ENCODE measurements at places on chromosomes 12 and 14. TPM values are rescaled to one million over a fixed set of nuclear protein-coding genes. Genes with fewer than 3 reads are reported as not detected.

The SIX6 gene
- total RNA-seq, result not detected

The TXNDC16 gene
- total RNA-seq, result 2.8 TPM

The TUBA1C gene
- 860 TPM for total RNA-seq

The WNT1 gene
- total RNA-seq, result not detected

The AKAP6 gene
- total RNA-seq, result 0.39 TPM

Measured in epithelial cell of alveolus of lung (primary cell).